Dermis microvascular lymphatic vessel endothelial cell (primary cell): ENCODE measurements at places on chromosomes 7 and 10. TPM values are rescaled to one million over a fixed set of nuclear protein-coding genes. Genes with fewer than 3 reads are reported as not detected.

The RNF32 gene
- 0.25 and 0.26 TPM in 2 replicates for total RNA-seq

The CCL24 gene
- total RNA-seq, result not detected in 2 replicates

The MMD2 gene
- total RNA-seq, result not detected in 2 replicates

DNA sequence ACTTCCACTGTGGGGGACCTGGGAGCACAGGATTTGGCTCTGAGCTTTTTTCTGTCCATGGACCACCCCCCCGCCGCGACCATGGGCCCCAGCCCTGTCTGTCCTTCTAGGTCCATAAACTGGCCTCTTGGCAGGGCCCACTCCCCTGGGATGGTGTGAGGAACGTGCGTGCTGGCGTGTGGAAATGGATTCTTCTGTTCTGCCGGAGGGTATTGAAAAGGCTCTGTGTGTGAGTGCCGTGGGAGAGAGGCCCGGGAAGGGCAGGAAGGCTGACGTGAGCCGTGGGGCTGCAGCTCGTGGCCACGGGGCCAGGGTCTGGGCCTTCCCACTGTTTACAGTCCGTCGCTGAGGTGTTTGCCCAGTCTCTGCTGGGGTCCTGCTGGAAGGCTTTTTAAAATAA, 123.7 kb downstream of the GRK5 start:
- no peak for DNase-seq

DNA sequence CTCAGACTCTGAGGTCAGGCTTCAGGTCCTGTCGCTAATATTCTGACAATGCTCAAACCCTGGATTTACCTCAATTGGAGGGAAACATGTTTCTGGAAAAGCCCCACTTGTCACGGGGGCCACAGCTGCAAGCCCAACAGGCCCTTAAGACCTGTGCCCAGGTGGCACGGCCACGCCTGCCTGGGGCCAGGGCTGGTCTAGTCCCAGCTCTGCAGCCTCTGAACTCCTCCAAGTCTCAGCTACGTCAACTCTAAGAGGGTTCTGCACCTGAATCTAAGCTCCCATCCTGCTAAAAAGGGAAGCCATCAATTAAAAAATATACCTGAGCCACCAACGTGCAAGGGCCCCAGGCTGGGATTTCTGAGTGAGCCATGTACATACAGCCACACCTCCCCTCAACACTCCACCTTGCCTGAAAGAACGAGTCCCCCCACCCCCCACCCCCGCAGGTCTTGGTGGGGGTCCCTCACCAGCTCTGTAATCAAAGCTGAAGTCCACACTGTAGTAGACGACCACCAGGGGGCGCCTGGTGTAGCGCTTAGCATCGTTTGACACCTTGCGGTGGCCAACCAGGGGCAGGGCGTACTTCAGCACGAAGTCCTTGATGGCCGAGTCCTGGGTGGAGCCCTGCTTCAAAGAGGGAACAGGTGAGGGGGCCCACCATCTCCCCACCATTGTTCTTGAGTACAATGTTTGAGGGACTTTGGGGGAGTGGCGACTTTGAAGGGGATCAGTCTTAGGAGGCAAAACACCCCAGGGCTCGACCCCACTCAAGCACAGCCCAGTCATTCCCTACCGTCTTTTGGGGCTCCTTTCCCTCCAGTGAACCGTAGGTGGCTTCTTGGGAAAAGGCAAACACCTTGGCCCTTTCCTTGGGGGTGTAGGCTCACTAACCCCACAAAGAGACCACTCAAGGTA, 22.6 kb downstream of the PDIA4 start:
- peak; percentile 69 for DNase-seq

DNA sequence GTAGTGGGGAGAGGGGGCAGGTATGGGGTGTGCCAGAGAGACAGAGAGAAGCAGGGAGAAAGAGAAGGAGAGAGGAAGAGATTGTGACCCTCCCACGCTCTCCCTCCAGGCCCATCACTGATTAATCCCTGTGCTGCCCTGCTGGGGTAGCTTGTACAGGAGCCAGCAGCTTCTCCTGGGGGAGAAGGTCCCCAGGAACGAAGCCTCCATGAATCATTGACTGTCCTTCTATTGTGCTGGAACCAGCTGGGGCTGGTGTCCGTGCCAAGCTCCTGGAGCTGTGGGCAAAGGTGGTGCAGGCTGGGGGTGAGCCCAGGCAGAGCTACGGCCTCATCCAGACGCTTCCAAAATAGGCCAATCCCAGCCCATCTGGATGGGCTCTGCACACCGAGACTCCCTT, 20.9 kb downstream of the AQP1 start:
- DNase-seq, result no peak

DNA sequence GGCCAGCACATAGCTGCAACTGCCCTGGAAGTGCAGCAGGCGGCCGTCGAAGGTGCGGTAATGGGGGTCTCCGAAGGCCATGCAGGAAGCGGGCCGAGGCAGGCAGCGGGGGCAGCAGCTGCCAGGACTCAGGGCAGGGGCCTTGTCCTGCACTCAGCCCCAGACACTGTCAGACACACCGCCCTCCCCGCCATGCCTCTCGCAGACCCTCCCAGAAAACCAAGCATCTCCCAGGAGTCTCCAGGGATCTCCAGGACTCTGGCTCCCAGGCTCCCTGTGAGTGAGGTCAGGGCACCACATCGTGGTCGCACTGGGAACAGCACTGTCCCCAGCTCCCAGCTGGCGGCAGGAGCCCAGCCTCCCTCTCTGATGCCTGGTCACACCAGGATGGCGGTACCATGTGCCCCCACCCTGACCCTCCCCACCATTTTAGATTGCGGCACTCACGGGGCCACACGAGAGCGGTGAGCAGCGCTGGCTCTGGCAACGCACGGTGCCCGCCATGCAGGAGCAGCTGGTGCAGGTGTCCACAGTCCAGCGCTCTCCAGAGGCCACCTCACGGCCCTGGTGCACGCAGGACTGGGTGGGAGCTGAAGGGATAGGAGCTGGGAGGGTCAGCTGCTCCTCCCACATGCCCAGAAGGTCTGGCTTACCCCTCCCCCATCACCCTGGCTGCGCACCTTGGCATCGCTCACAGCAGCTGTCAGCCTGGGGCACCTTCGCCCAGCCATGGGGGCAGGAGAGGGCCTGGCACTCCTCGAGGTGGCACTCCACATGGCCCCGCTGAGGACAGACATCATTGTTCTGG, 17.5 kb downstream of the ATP6V1F start:
- DNase-seq, result no peak

GRCh38 chr7:137681657-137682562, 164.9 kb downstream of the DGKI start:
- no peak for DNase-seq

The INHBA gene
- total RNA-seq, result 0.51 and 1.3 TPM in 2 replicates

DNA sequence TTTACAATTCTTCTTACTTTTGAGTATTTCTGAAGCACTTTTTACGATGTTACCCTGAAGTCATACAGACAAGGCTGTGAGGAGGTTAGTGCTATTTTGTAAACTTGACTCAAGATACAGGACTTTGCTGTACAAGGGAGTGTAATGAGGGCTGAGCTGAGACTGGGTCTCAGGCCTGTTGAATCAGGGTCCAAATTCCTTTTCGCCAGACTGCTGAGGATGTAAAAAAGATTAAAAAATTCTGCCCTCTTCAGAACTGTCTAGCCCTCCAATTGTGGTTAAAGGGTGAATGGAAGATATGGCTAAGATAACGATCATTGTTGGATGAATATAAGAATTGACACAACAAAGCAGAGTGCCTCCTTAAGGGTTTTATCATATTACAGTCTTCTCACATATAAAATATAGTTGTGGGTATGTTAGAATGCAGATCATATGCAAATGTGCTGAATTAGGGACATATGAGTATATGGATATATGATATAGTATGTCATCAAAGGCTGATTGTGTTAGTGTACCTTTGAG, 165.4 kb downstream of the SUGCT start:
- no peak for DNase-seq

- DNase-seq, result no peak
Measured at GRCh38 chr10:72948762-72949161, 5.8 kb downstream of the PLA2G12B start.

The ITGA8 gene
- total RNA-seq, result 1.2 and 3.5 TPM in 2 replicates

GRCh38 chr10:114539623-114540022, 118.5 kb downstream of the ABLIM1 start:
- DNase-seq, result no peak

The BTBD16 gene
- total RNA-seq, result under 0.01 TPM in 1 of 2 replicates, not detected in the other

GRCh38 chr10:20888620-20889330, 8.3 kb downstream of the NEBL start:
- DNase-seq, result no peak

The EBLN1 gene
- total RNA-seq, result not detected in 2 replicates

DNA sequence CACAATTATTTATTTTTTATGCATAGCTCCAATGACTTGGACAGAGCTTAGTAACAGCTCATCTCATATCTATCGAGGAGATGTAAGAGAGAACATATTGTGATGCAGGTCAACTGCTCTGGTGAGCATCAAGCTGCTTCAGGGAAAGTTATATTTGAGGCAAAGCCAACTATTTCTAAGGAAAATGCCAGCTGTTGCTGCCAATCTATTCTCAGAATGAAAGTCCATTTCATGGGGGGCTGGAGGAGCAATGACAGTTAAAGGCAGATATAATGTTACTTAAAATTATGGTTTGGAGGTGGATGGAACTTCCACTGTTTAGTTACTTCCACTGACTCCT, 424.8 kb downstream of the KIF20B start:
- DNase-seq, result no peak

- DNase-seq, result no peak
Measured at GRCh38 chr7:7435978-7436377, 99.7 kb downstream of the COL28A1 start.

DNA sequence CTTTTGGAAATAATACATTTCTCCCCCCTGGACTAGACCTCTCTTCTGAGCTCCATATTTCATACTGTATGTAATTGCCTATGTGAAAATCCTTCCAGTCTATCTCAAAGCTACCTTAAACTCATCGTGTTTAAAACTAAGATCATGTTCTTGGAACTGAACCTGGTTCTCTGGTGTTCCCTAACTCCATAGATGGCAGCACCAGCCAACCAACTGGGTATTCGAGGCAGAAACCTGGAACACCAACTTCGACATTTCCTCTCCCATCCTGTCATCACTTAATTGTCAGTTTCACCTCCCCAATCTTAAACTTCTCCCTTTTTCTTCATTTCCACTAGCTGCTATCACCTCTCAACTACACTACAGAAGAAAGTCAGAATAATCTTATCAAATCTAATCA, 87.0 kb downstream of the ANKIB1 start:
- DNase-seq, result no peak

DNA sequence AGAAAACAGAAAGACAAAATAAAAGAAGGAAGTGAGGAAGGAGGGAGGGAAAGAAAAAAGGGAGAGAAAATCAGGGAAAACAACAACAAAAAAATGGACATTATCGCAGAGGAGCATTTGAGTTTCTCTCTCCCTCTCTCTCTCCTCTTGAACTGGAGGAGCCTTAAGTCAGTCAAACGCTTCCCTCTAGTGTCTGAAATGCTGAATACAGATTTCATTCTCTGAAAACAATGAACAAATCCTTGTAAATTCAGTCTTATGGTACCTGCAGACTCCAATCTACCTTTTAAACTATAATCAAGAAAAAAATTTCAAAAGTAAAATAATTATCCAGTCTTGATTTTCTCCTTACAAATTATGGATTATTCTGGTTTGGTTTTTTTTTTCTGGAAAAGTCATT, 89.2 kb upstream of the PFKP start:
- DNase-seq, result peak; percentile 66

The AGAP9 gene
- 0.64 and 1.6 TPM in 2 replicates for total RNA-seq

GRCh38 chr7:31791881-31792280, 104.9 kb downstream of the PPP1R17 start:
- no peak for DNase-seq

- no peak for DNase-seq
Measured at GRCh38 chr7:155455132-155455693, 2.7 kb upstream of the EN2 start.
